ENCODE measurements at places on chromosomes 1 and 21.

DNA sequence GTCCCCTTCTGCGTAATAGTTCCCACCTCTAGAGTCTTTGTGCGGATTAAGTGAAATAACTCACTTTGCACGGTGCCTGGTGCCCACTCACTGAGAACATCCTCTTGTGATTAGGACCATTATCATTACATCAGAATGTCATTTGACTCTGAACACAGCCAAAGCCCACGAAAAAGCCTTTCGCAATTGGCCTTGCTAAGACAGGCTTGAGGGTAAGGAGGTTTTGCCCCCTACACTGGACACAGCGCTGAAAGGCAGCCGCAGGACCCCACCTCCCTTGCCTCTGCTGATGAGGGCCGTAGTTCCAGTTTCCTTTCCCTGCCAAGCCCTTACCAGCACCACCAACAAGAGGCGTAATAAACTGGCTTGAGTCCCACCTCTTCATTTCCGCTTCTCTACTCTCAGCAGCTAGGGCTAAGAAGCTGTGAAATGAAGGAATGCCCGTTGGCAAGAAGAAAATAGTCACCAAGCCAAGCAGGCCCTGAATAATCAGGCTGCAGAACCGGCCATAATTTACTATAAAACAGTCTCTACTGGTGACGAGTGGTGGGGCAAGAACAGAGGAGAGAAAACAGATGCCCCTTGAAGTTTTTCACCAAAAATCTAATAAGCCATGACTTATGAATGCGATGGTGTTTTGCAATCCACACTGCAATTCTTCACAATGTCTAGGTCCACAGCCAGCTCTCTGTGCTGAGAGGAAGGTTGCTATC lies 53.1 kb downstream of the SH3GLB1 start:
- DNase-seq = no peak

DNA sequence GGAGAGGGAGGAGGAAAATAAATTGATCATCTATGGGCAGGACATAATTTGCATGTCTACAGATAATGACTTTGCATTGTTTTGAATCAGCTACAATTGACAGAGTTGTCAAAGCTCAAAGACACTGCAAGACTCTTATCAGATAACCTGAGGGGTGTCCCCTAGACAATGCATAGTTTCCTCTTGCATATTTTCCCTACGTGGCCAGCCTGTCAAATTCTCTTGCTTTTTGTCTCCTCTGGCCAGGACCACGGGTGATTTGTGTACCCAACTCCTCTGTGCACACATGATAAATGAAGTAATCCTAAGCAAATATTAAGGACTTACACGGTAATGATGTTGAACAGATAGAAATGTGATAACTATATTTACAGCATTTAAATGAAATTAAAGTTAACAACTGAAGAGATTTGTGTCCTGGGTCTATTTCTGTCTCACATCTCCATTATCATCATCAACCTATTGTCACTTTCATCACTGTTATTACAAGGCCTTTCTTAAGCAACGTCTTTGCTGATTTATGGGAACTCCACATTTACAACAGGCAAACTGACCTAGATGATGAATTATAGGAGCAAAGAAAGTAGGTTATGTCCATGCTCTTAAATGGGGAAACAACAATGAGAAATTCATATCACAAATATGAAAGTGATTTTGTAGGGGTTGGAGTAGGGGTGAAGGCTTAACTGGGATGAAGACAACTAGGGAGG lies 18.8 kb downstream of the BATF3 start:
- no peak for DNase-seq

- DNase-seq = no peak
These were observed 7.8 kb downstream of the MMACHC start for GRCh38 chr1:45507893-45508292.

DNA sequence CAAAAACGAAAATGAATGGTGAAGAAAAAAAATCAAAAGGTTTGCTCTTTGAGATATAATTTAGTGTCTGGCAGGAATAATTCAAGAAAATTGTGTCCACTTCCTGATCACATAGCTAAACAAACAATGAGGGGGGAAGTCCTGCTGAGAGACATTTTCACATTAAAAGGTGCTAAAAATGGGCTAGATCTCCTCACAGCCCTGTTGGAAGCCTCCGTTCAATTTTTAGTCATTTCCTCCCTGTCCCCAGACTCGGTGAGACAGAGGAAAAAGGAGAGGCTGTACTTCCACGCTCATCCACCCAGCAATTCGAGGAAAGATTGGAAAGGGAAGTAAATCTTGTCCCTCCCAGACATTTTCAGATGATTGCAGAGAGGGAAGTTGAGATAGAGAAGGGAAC lies 103.7 kb downstream of the BARHL2 start:
- no peak for DNase-seq

GRCh38 chr21:14523234-14523633 lies 22.9 kb downstream of the SAMSN1 start:
- peak; percentile 59 for DNase-seq

DNA sequence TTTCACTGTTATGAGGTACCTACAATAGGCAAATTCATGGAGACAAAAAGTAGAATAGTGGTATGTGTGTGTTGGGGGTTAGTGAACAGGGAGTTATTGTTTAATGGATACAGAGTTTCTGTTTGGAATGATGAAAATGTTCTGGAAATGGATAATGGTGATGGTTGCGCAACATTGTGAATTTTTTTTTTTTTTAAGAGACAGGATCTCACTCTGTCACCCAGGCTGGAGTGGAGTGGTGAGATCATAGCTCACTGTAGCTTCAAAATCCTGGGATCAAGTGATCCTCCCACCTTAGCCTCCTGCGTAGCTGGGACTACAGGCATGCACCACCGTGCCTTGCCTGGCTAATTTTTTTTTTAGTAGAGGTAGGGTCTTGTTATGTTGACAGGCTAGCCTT lies 34.5 kb upstream of the TRABD2B start:
- DNase-seq = no peak

GRCh38 chr1:6948861-6949260 lies 163.6 kb downstream of the CAMTA1 start:
- DNase-seq = no peak

GRCh38 chr1:202806845-202807450 lies 1.3 kb downstream of the KDM5B start:
- DNase-seq = peak; percentile 13

- no peak for DNase-seq
These were observed 6.1 kb downstream of the PLPP3 start for GRCh38 chr1:56573311-56573710.

GRCh38 chr1:228082918-228083870 lies 686 bp downstream of the ARF1 start:
- DNase-seq = peak; percentile 41

DNA sequence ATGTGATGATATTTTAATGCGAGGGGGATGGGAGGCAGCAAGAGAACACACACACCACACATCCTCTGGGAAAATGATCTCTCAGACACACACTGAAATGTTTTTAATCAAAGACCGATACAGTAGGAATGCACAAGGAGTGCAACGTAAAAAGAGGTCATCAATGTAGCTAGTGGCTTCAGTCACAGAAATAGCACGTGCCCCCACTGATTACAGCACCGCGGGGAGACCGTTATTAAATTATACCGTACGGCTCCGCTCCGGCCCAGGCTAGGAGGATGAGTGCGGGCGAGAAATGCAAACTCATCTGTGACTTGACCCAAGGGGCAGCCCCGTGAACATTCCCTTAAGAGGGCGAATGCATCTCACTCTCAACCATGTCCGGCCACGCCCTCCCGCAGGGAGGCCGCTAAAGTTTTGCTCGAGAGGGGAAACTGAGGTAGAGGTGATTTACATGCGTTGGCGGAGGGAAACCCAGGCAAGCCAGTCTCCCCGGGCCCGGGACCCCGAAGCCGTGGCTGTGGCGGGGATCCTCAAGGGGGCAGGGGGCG lies 552 bp downstream of the UBR4 start:
- DNase-seq = peak; percentile 55

GRCh38 chr1:87706779-87707228 lies 378.1 kb downstream of the LMO4 start:
- DNase-seq = no peak

- no peak for DNase-seq
These were observed 155.0 kb downstream of the SETD4 start for GRCh38 chr21:35905096-35905962.

DNA sequence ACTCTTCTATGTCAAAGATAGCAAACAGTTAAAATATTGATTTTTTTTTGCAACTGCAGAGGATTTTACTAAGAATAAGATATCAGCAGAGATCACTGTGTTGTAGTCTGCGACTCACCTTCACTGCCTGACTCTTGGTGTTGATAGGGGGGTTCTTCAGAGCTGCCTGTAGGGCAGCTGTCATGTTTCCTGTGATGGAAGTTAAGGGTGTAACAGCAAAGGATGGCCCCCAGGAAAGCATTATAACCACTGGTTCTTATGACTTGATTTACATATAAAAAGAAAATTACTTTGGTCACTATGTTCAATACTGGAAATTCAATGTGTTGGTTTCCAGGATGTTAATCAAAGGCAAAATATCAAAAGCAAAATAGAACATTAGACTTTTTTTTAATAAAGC lies 2.6 kb downstream of the ARPC5 start:
- DNase-seq = peak; percentile 25

DNA sequence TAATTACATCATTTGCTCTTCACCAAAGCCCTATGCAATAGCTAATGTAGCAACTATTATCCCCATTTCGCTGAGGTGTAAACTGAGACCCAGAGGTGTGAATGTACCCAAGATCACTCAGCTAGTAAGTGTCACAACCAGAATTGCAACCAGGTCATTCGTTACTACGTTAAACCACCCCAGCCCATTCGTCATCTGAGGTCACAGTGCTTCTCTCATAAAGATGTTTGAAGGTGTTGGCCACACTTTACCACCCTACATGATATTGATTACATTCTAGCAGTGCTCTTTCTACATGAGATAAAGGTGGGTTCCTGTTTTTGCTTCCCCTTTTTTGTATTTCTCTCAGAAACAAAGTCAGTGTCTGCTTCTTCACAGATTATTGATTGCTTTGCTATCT lies 195.3 kb downstream of the ZBTB18 start:
- no peak for DNase-seq

GRCh38 chr1:165444897-165445370 lies at the start of gene RXRG:
RXRG (minus strand) TSS chr1:165445126; CDS start chr1:165444893, 233 bp downstream.
- DNase-seq = no peak

GRCh38 chr1:182368903-182369302 lies 22.7 kb downstream of the GLUL start:
- no peak for DNase-seq

DNA sequence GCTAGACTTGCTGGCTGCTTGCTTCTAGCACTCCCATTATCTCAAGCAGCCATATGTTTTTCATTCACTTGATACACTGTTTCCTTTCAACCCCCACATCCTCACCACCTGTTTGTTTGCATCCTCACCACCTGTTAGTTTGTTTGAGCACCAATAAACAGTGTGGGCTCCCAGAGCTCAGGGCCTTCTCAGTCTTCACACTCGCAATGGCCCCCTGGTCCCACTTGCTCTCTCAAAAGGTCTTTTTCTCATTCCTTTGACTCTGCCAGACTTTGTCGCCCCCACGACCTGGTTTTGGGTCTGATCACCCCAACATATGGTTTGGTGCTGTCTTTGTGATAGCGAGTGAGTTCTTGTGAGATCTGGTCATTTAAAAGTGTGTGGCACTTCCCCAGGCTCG lies 6.2 kb upstream of the PADI4 start:
- DNase-seq = no peak

DNA sequence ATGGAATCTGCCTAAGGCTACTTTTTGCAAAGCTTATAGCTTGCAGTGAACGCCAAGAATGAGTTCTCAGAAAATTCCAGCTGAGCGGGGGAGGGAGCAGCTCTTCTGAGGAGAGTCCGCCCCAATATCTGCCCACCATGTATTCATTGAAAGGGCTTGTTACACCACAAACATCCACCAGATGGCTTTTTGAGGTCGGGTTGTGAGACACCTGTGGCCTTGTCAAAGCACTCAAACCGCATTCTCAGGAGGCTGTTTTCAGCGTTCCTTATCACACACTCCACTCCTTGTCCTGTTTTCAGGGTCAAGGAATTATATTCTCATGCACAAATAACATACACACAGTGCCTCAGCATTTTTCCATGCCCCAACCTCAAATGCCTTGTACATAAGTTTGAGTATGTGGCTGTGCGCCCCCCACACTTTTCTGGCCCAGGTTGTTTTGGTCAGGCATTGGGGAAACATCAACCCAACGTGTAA lies 3.9 kb upstream of the C4BPB start:
- peak; percentile 70 for DNase-seq

- no peak for DNase-seq
These were observed 980.8 kb downstream of the PLA2G4A start for GRCh38 chr1:187809549-187809948.

DNA sequence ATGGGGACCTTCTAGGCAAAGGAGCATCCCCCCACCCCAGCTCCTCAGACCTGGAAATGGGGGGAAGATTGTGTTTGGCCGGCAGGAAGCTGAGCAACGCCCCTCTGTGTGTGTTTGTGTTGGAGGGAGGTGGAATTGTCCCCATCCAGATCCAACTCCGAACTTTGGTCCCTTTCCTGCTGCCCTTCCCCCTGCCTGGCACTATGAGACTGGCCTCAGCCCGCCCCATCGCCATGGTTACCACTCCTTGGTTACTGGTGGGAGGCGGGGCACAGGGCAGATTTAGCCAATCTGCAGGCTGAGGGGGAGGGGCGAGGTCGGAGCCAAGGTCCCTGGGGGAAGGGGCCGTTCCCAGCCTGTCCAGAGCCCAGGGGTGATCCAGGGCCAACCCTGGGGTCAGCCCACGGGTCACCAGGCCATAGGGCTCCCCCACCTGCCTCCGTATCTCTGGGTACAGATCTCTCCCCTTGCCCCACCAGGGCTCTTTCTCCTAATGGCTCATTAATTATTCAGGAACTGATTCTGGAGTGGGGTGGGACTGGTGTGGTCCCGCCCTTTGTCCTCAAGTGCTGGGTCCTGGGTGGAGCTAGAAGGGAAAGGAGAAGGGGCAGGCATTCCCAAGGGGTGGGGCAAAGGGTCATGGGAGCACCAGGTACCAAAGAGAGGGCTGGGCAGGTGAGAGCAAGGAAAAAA lies 15.2 kb downstream of the PTPRF start:
- no peak for DNase-seq

DNA sequence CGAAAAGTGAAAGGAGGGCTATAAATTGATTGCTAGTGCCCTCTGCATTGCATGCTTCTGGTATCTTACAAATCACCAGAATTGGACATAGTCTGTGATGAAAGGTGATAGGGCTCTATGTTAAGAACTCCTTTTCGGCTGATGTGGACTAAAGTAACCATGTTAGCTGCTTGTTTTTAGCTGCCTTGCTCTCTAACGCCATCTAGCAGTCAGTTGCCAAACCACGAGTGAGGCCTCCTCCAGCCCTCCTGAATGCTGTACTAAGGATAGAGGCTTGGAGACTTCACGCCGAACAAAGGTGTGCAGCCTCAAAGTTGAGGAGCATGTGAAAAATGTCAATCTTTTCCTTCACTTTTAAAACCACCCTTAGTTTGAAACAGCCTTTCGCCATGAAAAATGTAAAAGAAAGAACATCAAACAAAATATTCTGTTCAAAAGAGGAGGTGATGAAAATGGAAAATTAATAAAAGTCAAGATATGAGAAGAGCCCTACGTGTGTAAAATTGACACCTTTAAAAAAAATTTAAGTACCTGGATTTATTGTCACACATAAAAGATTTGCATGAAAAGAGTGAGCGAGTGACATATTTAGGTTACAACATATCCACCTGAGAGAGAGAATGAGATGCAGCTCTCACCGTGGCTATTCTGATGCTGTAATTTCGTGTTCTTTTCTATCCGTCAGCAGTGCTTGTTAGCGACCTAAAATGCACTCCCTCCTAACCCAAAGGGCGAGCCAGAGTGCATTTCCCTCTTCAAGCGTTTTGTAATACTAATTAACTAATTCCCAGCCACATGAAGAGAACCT lies 8.1 kb downstream of the LRRC53 start:
- DNase-seq = peak; percentile 25
